ENCODE measurements at places on chromosomes 16 and 17. TPM values are rescaled to one million over a fixed set of nuclear protein-coding genes. Genes with fewer than 3 reads are reported as not detected.

DNA sequence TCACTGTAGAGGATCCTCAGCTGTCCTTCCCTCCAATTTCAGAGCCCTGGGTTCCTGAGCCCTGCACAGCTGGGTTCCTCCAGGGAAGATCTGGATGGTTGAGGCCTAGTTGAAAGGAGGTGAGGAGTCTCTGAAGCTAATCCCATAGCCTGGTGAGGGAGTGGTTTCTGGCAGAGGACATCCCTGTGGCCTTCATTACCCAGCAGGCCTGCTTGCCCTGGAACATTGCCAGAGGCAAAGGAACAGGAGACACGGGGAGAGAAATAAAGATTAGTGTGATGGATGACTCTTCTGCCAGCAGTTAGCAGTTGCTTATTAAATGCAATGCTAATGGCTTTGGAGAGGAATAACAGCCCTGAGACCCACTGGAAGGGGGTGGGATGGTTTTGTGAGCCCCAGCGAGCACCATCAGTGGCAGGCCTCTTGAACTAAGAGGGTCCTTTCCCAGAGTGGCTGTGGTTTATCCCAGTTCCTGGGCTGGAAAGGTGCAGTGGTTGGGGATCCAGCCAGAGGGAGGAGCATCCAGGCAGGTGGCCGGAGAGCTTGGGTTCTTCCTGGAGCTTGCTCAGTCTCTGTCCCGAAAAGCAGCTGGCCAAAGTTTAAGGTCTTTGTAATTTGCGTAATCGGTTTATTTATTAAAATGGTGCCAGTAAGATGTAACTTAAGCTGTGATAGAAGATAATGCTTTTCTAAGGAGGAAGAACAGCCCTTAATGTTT lies 209.7 kb downstream of the CCDC182 start:
- no peak for DNase-seq

- peak; percentile 5 for DNase-seq
Measured at GRCh38 chr16:49078104-49078503, 203.5 kb downstream of the CBLN1 start.

GRCh38 chr16:65757064-65757463 lies 609.4 kb upstream of the CDH5 start:
- no peak for DNase-seq

The KRTAP3-1 gene
- total RNA-seq: not detected

DNA sequence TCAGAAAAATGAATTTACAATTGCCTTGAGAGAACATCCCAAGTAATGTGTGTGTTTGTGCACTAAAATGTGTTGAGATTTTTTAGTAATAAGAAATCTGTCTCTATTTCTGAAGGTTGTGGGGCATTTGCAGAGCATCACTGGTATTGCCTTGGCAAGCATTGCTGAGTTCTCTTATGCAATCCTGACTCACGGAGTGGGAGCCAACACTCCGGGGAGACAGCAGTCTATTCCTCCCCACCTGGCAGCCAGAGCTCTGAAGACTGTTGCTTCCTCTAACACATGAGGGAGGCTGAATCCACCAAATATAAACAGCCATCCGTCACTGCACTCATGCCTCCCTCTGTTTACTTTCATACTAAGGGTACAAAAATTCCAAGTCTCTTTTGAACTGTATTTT lies 10.6 kb downstream of the CNTD1 start:
- no peak for DNase-seq

GRCh38 chr17:69729944-69730343 lies 315.4 kb downstream of the MAP2K6 start:
- no peak for DNase-seq

DNA sequence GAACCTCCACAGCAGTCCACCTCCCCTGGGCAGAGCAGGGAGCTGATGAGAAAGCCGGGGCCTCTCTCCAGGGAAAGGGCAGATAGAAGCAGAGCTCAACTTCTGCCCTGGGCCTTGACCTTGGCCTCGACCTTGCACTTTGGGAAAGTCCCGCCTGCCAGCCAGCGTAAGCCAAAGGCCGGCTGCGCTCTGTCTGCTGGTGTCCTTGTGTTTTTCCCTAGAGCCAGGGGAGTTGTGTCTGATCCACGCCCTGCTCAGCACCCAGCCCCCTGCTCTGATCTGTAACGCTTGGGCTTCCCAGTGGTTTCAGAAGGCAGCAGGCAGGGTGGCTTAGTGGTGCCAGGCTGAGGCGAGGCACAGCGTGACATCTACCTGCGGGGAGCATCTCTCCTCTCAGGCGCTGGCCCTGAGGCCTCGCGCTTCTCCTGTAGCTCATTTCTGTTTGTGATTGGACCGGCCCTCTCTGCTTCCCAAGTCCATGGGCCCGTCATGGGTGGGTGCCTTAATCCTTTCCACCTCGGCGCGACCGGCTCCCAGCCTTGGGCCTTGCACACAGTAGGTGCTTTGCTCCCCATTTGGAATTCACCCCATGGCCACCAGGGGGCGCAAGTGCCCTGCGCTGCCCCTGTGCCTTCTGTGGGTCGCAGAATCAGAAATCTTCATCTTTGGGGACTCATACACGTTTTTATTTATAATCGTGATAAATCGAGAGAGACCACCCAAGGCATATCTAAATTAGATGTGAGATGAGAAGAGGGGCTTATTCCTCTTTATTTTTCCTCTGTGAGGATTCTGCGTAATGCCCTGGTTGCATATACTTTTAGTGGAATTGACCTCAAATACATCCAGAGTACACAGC lies 24.2 kb downstream of the SGSH start:
- no peak for DNase-seq

DNA sequence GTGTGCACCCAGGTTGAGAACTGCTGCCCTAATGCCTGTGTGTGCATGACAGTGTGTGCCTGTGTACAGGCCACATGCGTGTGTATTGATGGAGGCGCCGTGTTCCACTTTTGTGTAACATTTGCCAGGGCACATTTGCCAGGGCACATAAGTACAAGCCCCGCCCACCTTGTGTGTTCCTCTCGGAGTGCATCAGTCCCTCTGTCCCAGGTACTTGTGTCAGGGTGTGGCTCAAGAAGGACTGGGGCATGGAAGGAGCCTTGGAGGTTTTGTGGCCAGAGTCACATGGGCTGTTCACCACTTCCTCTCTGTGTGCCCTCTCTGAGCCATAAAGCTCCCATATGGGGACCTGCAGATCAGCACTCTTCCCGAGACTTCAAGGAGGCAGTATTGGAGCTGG lies 73.9 kb downstream of the MRM1 start:
- DNase-seq: no peak

DNA sequence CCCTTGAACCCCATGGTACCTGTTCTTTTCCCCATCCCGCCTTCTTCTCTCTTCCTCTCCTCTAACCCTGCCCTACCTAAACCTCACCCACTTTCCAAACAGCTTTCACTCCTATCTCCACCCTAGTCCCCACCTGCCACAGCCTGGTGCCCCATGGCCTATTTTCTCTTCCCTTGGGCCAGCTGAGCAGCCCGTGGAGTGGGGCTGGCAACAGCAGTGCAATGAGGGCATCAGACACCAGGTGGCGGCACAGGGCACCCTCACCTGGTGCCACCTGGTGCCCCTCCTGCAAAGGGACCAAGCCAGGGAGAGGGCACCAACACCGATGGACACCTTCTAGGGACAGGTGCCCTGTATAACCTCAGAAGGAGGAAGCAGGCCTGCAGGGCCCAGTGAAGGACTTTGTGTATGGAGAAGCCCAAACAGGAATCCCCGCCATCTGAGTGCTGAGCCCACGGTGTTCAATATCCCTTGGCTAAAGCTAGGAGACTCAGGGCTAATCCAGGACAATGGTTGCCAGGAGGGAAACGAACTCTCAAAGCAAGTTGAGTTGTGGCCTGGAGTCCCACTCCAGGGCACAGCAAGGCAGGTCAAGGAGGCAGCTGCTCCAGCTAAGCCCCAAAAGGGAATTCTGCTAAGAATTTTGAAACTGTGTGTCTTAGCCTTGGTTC lies 4.0 kb upstream of the ABCC3 start:
- no peak for DNase-seq

GRCh38 chr17:27879987-27880608 lies 13.1 kb downstream of the LYRM9 start:
- no peak for DNase-seq

GRCh38 chr17:82930043-82930923 lies 90.5 kb upstream of the ZNF750 start:
- no peak for DNase-seq

The SLC25A10 gene
- total RNA-seq: 5.5 TPM

DNA sequence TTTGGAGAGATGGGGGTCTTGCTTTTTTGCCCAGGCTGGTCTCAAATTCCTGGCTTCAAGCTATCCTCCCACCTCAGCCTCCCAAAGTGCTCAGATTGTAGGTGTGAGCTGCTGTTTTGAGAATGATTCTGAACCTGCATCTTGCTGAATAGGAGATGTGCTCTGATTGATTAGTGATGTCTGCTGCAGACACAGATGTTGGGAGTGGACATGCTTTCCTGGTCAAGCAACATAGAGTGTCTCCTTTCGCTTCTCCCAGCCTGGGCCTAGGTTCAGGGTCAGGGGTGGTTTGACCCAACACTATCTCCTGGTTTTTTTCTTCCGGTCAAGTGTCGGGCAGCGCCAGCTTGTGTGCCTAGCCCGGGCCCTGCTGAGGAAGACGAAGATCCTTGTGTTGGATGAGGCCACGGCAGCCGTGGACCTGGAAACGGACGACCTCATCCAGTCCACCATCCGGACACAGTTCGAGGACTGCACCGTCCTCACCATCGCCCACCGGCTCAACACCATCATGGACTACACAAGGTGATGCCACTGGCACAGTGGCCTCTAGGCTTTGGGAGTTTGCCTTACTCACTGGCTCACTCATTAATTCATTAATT lies 85.2 kb downstream of the ABCC6 start:
- DNase-seq: no peak

GRCh38 chr17:58338841-58339754 lies 10.5 kb upstream of the TSPOAP1 start:
- no peak for DNase-seq

GRCh38 chr17:72862276-72862999 lies 230.1 kb downstream of the SLC39A11 start:
- DNase-seq: no peak

The AURKB gene
- total RNA-seq: 1.5 TPM

The CDR2L gene
- total RNA-seq: 31.1 TPM

DNA sequence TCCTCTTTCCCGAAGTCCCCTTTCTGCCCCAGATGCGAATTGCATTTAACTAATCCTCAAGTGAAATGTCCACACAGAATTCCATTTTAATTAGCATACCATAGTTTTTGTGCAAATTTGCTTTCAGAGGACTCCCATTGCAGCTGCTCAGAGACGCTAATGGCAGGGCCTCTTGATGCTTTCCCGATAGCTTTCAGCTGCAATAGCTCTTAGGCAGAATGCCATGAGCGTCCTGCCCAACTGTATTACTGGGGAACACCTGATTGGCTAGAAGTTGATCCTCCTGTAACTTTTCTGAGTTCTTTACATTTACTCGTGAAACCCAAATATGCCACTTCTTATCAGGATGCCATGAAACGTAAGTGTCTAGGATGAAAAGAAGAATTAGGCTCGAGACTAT lies 203.0 kb downstream of the UTP18 start:
- DNase-seq: peak; percentile 39

- DNase-seq: no peak
Measured at GRCh38 chr17:77531641-77532040, 390.9 kb downstream of the SEC14L1 start.

DNA sequence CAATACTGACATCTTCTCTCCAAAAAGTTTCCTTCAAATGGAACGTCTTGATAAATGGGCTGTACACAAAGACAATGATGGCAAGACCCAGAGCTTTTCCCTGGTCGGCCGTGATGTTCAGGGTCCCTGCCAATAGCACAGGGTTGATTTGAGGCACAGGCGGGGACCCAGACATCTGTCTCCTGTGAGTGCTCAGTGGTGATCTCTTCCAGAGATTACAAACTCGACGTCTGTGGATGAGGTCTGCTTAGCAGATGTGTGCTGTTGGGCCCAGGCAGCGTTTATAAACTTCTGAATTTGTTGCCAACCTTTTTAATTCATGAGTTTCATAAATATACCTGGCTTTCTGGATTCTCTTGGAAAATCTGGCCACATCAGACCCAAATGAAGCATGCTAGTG lies 14.9 kb downstream of the CPPED1 start:
- DNase-seq: no peak

The AANAT gene
- total RNA-seq: not detected

DNA sequence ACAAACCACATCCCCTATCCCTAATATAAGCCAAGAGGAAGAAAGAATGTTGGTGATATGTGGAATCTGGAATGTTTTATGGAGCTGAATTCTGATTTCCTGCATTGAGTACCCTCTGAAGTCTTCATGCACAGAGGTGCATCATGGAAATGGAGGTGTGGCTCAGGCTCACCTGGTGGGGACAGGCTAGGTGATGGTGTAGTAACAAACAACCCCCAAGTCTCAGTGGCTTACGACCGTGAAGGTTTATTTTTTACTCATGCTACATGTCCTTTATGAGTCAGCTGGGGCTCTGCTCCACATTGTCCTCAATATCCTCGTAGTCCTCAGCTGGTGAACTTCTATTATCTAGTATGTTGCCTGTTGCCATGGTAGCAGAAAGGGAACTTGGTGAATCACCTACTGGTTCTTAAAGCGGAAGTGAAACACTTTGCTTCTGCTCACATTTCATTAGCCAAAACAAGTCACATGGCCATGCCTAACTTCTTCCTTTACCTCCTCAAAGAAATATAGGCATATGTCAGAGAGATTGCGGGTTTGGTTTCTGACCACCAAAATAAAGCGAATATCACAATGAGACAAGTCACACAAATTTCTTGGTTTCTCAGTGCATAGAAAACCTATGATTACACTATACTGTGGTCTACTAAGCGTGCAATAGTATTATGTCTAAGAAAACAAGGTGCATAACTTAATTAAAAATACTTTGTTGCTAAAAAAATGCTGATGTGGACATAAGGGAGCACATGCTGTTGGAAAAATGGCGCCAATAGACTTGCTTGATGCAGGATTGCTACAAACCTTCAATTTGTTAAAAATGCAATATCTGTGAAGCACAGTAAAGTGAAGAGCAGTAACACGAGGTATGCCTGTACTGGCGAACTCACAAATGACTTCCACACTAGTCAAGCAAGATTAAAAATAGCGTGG lies at the start of gene PMFBP1:
TSS of gene PMFBP1 (minus strand) at position 51 of the 930 bp plus-strand sequence. CDS start 947 bp downstream, outside the sequence.
- no peak for DNase-seq

GRCh38 chr17:17041018-17041521 lies 1.2 kb upstream of the MPRIP start:
- no peak for DNase-seq

GRCh38 chr16:67888331-67888730 lies 3.6 kb downstream of the NRN1L start:
- DNase-seq: no peak

DNA sequence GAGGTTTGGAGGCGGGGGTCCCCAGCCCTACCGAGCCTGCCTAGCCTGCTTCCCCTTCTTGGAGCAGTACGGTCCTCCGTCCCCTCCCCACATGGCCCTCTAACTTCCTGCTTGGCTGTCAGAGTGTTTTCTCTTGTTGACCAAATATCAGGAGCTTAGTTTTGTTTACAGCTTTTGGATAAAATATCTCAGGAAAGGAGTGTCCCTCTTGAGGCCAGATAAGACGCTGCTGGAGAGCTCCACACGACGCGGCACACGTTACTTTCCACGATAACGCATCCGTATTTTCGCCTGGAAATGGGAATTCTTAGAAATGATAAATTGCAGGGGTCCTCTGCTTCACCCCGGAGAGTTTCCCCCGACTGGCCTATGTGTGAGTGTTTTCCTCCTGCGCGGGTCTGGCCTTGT lies 182.9 kb downstream of the MAF start:
- DNase-seq: no peak

GRCh38 chr17:76036497-76037261 lies 9.6 kb upstream of the EVPL start:
- DNase-seq: no peak
